ENCODE measurements at places on chromosomes 2 and 18.

DNA sequence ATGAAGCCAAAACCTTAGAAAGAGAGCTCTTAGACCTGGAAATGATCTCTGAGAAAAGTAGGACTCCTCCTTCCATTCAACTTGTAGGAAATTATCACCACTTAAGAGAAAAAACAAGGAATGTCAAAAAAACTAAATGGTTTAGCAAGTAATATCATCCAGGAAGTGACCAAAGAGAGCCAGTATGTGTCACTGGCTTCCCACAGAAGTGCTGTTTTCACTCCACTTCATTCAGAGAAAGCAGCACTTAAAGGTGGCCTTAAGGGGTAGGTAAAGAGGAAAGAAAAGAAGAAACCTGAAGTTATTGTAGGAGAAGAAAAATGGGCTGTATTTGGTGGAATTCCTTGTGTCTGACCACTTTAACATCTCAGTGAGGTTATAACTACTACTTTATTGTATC lies 414.4 kb upstream of the ETAA1 start:
- no peak for DNase-seq

- DNase-seq: no peak
These were observed 54.0 kb downstream of the IWS1 start for GRCh38 chr2:127472268-127472667.

DNA sequence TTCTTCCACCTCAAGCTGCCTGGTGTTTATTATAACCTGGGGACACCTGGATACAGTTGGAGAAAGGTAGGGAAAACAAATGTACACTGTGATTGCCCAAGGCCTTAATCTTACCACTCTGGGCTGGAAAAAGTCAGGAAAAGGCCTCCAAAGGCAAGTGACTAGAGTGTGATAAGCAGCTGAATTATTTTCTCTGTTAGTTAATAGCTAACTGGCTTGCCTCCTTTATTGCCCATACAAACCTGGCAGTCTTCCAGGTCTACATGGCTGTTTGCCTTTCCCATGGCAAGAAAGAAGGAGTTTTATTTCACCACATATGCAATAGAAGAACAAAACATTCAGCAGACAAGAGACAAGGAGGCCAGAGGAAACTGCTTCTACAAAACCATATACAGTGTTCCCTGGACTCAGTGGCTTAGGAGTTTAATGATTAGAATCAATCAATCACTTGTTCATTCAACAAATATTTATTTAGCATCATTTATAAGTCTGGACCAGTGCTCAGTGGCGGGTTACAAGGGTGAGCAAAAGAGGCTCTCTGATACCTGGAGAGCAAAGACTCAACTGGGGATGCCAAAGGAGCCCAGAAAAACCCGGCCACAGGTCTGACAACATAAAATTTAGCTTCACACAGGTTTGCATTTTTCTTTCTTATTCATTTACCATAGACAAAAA lies 27.5 kb upstream of the SUCLG1 start:
- no peak for DNase-seq

DNA sequence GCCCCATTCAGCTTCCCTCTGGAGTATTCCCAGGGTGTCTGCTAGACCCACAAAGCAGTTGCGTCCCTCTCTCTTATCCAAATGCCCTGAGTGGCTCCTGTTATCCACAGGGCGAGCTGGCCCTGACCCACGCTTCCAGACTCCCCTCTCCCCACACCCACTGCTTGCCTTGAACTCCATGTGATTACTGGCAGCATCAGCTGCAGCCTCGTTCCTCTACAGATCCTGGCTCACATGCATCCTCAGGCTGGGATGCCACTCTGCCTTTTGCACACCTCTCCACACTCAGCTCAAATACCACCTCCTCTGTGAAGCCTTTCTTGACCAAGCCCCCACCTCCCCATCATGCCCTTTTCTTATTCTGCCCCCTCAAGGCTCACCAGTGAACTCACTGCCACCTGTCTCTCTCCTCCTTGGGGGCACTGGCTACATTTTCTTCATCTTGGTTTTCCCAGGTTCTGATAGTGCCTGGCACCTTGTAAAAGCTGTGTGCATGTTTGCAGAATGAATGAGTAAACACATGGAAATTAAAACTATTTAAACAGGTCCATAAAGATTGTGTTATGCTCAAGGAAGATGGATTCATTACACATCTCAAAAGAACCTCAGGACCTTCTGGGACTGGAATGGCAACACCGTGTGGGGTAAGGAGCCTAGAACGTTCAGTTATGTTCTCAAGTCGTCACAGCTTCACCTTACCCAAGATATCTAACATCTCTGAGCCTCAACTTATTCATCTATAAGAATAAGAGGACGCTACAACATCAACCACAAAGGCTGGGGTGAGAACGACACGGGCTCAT lies 165.0 kb downstream of the BCL2 start:
- DNase-seq: no peak

All from activated naive CD4-positive, alpha-beta T cell (primary cell).